ENCODE measurements at places on chromosomes 6 and 20. TPM values are rescaled to one million over a fixed set of nuclear protein-coding genes. Genes with fewer than 3 reads are reported as not detected.
A peak's percentile ranks its signal among the peaks of the same experiment; 100 is the strongest.

LPIN3 gene
- 11.6 TPM for polyA plus RNA-seq

GTSF1L gene
- polyA plus RNA-seq = not detected

- no peak for DNase-seq
Observed at GRCh38 chr6:170462366-170463020, 90.6 kb downstream of the PSMB1 start.

- no peak for DNase-seq
Observed at GRCh38 chr20:25592135-25592852, 7.0 kb upstream of the NINL start.

DNA sequence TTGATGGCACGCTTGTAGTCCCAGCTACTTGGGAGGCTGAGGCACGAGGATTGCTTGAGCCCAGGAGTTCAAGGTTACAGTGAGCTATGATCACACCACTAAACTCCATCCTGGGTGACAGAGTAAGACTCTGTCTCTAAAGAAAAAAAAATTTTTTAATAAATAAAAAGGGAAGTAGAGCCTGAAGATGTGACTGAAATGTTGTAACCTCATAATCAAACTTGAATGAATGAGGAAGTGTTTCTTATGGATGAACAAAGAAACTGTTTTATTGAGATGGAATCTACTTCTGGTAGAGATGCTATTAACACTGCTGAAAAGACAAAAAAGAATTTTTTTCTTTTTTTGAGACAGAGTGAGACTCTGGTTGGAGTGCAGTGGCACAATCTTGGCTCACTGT, 6.7 kb downstream of the MAK start:
- no peak for DNase-seq

- DNase-seq = no peak
Observed at GRCh38 chr20:60411813-60412212, 453.6 kb downstream of the CDH26 start.

DNA sequence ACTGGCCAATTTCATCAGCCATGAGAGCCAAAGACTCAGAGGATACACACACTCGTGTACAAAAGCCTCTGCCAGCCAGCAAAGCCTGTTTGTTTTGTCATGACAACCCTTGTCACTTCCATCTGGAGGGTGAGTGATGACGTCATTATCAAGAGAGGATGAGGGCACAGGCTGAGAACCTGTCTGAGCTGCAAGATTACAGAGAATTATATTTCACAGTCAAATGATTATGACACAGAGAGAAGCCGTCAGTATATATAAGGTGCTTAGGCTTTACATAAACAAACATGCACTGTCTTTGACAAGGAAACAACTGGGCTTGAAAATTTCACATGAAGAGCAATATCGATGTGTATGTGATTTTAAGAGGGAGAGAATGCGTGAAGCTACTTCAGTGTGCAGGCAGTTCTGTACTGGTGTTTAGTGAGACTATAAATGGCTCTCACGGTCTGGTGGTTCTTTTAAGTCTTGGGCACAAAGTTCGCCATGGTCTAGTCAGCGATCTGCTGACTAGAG, 36.5 kb upstream of the BCLAF1 start:
- DNase-seq = peak; percentile 43
